CD14-positive monocyte (primary cell): ENCODE measurements at places on chromosomes 3 and 15.

DNA sequence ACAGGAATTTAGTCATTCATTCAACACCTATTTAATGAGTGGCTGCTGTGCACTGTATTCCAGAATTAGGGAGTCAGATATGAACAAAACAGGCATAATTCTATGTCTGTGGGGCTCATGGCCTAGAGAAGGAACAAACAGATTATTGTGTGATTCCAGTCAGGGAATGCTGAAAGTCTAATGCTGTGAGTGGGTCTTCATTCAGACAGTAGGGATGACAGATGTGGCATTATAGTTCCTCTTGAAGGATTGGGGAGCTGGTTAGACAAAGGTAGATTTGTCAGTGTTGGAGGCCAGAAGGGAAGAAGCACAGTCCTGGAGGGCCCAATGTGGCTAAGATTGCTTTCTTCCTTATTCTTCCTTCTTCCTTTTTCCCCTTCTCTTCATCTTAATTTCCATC, 226.4 kb upstream of the EIF1B start:
- DNase-seq: no peak

GRCh38 chr3:170007031-170007663, 30.6 kb upstream of the GPR160 start:
- peak; percentile 74 for DNase-seq

GRCh38 chr15:45169608-45170480, 17.9 kb downstream of the SHF start:
- no peak for DNase-seq

- DNase-seq: no peak
These were observed 124.3 kb upstream of the LSAMP start for GRCh38 chr3:116569611-116570010.

DNA sequence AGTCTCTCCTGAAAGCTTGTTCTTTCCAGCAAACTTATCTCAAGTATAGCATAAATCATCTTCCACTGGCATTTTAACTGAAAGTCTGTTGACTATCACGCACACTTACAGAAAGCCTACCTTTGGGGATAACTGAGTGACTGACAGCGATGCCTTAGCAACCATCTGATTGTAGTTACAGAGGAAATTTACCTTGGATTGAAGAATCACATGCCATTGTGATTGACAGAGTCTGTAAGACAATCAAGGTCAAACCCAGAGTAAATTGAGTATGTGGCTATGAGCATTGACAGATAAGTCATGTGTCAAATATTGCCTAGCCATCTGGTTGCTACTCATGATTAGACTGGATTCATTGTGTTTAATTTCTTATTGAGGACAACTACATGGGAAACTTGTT, 82.0 kb downstream of the CNTN4 start:
- DNase-seq: no peak

GRCh38 chr3:133426721-133427120, 26.9 kb downstream of the BFSP2 start:
- no peak for DNase-seq

DNA sequence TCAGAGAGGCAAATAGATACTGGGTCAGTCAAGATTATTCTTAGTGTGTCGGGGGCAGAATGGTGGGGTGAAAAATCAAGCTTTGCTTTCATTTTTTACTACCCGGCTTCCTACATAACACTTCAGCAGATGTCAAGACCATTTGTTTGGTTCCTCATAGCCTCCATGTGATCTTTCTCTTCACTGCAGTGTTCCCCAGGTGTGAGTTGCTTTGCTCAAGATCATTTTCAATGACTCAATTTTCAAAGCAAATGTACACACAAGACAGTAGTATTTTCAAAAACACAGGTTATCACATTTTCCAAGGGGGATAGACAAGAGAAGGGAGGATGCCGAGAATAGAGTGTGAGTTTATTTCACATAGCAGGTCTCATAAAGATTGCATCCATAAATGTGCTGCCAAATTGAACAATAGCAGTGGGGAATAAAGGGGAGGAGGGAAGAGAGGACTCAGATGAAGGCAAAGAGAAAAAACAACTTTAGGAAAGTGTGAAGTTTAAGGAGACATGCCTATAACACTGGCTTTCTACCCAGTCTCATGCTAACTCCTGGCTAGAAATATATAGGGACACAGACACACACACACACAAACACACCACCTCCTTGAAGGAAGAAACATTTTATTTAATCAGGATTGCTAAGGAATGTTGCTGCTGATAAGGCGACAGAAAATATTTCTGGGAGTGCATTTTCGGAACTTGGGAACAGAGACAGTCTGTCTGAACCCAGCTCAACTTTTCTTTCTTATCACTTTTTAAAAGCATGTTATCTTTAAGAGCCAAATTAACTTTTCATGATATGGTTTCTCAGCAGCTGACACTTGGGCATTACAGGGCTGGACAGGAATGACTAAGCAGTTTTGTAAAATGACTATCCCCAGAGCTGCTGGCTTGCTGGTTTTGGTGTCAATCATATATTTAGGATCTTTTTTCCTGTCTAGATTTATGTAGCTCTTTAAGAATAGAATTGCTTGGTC, 402.4 kb downstream of the RBMS3 start:
- no peak for DNase-seq

- DNase-seq: no peak
These were observed 97.3 kb downstream of the NPAP1 start for GRCh38 chr15:24772686-24773373.

GRCh38 chr15:28125673-28126651, 26.8 kb upstream of the OCA2 start:
- DNase-seq: peak; percentile 14

- peak; percentile 49 for DNase-seq
These were observed 108.3 kb upstream of the MME start for GRCh38 chr3:154971771-154972326.

DNA sequence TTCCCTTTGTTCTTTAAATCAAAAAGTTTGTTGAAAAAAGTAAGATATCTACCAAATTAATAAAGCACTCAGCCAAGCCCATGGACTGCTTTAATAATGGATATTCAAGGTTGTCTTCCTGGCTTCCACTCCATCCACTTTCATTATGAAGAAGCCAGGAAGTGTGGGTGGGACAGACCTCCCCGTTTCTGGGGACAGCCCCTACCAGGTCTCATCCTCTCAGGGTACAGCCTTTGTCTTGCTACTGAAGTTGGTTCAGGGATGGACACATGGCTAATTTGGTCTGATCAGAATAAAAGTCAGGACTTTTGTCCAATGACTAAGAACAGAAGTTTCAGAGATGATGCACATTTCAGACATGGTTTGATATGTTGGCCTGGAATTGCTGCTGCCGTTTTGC, 32.6 kb downstream of the CCNB2 start:
- no peak for DNase-seq
